Stimulated activated CD8-positive, alpha-beta memory T cell treated with anti-CD3 and anti-CD28 coated beads, Interleukin-12 subunit alpha, Interleukin-12 subunit beta, amount 100 ng/mL, for 1 hour (primary cell): ENCODE measurements at places on chromosomes 6 and 20.

GRCh38 chr6:142187209-142187608 lies 40.1 kb downstream of the VTA1 start:
- DNase-seq: no peak

- no peak for DNase-seq
Measured at GRCh38 chr6:144633886-144634285, 348.8 kb downstream of the UTRN start.

GRCh38 chr6:32462609-32463008 lies 22.9 kb downstream of the HLA-DRA start:
- no peak for DNase-seq

GRCh38 chr20:38073307-38074071 lies 39.9 kb downstream of the RPRD1B start:
- no peak for DNase-seq

- DNase-seq: no peak
Measured at GRCh38 chr6:15937602-15938001, 191.3 kb upstream of the MYLIP start.

DNA sequence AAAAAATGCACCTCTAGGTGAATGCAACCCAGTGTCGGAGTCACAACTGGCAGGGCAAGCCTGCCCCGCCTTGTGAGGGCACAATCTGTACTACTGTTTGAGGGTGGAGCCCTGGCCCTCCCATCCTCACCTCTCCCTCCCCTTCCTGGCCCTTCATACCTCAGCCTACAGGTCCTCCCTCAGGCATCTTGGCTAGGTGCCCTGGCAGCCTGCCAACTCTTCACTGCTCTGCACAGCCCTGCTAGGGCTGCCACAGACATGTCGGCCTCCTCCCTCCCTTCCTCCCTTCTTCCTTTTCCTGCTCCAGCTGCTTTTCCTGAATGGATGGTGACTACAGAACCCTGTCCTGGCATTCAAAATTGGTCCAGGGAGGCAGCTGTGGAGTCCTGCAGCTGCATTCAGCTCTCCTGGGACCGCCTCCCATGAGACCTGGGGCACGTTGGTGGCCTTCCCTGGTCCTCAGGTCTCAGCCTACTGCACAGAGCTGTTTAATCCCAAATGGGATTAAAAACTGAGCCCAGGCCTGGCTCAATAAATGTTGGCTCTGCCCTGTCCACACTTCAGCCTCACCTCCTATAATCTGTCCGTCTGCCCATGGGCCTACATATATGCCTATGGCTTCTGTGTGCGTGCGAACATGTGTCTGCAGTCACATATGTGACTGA lies 52.7 kb downstream of the CDH22 start:
- no peak for DNase-seq

- DNase-seq: no peak
Measured at GRCh38 chr6:72787391-72788031, 165.6 kb downstream of the KCNQ5 start.

DNA sequence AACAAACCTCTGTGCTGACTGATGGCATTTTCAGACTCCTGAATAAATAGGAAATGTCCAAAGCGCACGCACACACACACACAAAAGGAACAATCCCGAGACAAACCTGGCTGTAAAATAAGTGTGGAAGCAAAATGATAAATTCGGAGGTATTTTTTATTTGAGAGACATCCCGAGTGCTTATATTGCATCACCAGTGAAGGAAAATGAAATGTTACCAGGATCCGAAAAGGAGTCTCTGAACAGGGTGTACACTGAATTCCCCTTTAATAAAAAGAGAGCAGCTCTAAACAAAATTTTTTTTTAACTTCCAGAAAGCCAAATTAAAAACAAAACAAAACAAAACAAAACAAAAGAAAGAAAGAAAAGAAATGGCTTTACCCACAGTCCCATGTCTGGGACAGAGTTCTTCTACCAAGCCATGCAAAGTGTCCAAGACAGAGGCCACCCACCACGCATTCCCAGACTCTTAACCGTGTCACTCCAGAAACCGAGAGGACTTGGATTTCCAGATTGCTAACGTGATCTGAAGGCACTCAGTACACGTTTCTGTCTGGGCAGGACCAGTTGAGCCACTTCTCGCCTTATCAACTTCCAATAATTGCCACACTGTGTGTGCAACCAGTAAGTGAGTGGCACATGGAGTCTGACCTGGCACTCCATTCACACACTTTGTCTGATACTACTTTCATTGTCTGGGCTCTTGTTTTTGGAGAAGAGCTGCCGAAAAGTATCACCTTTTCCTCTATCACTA lies 817 bp downstream of the ME1 start:
- DNase-seq: no peak

GRCh38 chr20:21947406-21947805 lies 241.9 kb downstream of the PAX1 start:
- no peak for DNase-seq

DNA sequence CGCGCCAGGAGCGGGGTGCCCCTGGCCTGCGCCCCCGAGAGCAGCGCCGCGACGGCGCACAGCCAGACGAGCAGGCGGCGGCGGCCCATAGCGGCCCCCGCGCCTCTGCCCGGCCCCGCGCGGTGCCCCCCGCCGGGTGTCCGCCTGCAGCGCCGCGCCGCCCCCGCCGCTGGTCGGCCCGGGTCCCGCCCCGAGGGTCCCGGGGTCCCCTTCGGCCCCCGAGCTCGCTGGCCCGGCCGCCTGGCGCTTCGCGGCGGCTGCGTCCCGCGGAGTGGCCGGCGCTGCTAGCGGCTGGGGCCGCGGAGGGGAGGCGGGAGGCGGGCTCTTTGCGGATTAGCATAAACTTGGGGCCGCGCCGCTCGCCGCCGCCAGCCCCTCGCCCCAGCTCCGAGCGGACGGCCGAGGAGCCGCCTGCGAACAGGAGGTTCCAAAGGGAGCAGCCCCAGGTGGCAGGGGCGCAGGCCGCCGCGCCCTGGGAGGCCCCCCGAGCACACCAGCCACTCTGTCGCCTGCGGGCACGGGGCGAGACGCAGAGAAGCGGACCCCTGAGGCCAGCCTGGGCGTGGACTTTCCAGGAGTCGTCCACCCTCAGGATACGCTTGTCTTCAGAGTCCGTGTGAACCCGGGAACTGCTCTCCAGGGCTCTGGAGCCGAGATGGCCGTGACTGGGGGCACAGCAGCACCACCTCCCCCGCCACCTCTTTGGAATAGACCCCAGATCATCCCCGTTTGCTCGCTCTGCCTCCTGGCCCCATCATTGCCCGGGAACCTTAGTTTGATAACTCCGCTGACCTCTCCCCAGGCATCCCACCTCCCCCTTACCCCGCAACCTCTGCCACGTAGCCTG lies at the start of gene EMILIN3:
TSS of gene EMILIN3 (minus strand) at position 273 of the 847 bp plus-strand sequence. CDS start at position 89, 184 bp downstream.
- no peak for DNase-seq

GRCh38 chr6:113248532-113248931 lies 608.6 kb upstream of the MARCKS start:
- DNase-seq: no peak

DNA sequence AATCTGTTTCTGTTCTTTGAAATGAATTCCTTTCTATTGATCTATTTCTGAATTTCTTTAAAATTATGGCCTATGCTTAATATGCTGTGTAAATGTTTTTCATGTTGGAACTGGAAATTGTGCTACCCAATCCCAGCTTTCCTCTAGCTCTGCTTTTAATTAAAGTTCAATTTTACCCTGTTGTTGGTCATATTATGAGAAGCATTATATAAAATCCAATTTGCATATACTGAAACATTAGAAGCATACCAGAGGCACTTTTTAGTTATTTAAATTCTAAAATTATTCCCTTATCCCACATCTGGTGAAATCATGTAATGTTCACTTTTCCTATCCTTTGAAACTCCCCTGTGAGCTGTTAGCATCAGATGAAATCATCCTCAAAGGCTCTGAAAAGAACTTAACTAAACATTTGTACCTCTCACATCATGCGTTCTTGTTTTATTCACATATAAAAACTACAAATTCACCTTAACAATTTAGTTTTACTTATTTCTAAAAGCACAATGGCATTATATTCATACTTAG lies 160.6 kb upstream of the COL21A1 start:
- no peak for DNase-seq

GRCh38 chr6:124999105-124999764 lies 37.0 kb downstream of the RNF217 start:
- no peak for DNase-seq

DNA sequence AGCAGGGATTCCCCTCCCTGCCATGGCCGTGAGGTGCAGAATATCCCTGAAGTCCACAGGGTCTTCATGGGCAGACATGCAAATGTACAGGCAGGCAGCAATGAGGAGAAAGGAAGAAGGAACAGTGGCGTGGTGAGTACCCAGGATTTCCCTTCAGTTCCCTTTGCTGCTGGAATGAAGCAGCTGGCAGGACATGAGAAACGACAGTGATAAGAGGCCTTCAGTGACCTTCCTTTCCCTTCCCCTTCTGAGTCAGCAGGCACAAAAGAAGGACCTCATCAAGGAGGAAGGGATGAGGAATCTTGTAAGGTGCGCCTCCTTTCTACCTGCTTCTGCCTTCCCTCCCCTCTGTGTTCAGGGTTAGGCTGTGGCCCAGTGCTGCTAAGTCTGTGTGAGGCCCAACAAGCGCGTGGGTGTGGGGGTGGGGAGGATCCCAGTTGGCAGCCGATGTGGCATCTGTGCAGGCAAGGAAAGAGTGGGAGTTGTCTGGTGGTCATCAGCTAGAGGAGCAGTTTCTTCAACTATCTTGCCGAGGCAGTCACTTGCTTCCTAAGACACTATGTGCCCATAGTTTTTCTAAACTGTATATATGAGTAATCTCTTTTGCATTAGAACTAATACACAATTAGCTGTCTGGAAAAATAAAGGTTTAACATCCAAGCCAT lies 29.5 kb upstream of the FBXO9 start:
- DNase-seq: no peak

DNA sequence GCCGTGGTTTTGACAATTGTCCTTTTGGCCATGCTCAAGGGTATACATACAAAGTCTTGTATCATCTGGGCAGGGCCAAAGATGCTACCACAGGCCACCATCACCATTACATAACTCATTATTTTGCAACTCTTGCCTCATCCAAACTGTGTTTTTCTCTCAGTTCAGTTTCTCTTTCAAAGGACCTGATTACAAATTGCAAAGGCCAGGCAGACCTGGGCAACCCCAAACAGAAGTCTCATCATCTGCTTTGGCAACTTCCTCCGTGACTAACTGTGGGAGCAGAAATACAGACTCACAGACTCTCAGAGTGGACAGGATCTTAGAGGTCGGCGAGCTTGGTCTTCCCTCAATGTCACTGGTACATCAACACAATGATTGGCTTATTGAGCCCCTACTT lies 117.8 kb upstream of the NEDD9 start:
- no peak for DNase-seq

DNA sequence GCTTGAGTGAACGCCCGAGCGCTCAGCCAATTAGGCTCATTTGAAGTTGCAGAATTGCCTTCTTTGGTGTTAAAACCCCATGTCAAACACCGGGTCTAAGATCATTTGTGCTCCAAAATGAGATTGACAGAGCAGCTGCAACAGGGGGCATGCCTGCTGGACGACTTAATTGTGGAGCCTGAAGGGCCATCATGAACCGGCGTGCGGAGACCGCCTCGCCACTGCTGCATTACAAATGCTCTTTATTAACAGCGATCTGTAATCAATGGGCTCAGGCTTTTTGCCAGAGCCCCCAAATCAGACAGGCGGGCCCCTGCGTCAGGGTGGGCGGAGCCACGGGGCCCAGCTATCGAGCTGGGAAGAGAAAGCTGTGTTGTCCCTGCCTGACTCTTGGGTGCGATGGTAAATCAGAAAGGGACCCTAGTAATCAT lies 183.2 kb downstream of the SIM1 start:
- DNase-seq: no peak

GRCh38 chr6:48624631-48625030 lies 513.6 kb upstream of the PTCHD4 start:
- no peak for DNase-seq
